Glutamatergic neuron (in vitro differentiated cells): ENCODE measurements at places on chromosomes 6 and 20. TPM values are rescaled to one million over a fixed set of nuclear protein-coding genes. Genes with fewer than 3 reads are reported as not detected.

The SMLR1 gene
- total RNA-seq, result not detected

The RSPO3 gene
- not detected for total RNA-seq

The TCF21 gene
- not detected for total RNA-seq

The HAO1 gene
- total RNA-seq, result not detected

The ADGB gene
- total RNA-seq, result not detected

The FABP7 gene
- total RNA-seq, result 3.3 TPM

The AVP gene
- not detected for total RNA-seq

The RBCK1 gene
- total RNA-seq, result 97.6 TPM

The SLC22A16 gene
- not detected for total RNA-seq

The KCNK5 gene
- 0.71 TPM for total RNA-seq
